Hematopoietic multipotent progenitor cell treated with erythropoietin and hydrocortisone succinate and interleukin-3 and kit ligand, for 15 days (in vitro differentiated cells): ENCODE measurements at places on chromosomes 4 and X.

- DNase-seq, result peak; percentile 32
These were observed 24.3 kb downstream of the ADD1 start for GRCh38 chr4:2867758-2868491.

GRCh38 chrX:68832516-68833447 lies 4.0 kb downstream of the EFNB1 start:
- no peak for DNase-seq

DNA sequence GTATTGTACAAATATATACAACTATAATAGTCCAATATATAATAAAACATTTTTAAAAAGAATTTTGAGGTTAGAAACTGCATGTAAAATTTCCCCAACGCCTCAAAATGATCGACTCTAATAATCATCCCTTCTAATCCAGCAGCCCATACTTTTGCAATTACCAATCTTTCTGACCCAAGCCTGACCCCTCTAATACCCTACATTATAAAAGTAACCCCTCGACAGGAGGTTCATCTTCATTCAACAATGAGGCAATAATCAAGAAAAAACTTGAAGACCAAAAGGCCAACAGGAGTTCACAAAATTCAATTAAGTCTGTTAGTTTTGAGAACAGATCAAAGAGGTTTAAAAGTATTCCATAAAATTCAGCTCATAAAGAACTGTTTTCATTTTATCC lies 393.5 kb downstream of the GPM6A start:
- DNase-seq, result no peak

DNA sequence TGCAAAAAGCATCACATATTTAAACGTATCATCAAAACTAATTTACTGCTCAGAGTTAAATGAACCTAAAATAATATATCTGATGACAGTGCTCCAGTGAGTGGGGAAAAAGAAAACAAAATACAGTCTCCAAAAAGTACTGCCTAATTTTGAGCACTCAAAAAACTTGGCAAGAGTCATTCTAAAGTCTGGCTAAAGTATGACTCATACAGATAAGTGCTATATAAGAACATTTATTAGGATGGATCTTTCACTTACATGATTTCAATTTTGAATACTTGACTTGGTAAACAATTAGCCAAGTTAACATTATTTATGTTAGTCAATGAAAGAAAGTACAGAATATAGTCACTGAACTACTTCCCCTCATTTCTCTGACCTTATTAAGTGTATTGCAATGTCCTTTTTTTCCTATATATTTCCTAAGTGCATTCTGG lies 27.2 kb downstream of the FBXO8 start:
- DNase-seq, result peak; percentile 61

GRCh38 chr4:128811571-128812441 lies 2.3 kb downstream of the JADE1 start:
- DNase-seq, result peak; percentile 82

- DNase-seq, result no peak
These were observed 576.9 kb upstream of the PCDH10 start for GRCh38 chr4:132572210-132572609.

DNA sequence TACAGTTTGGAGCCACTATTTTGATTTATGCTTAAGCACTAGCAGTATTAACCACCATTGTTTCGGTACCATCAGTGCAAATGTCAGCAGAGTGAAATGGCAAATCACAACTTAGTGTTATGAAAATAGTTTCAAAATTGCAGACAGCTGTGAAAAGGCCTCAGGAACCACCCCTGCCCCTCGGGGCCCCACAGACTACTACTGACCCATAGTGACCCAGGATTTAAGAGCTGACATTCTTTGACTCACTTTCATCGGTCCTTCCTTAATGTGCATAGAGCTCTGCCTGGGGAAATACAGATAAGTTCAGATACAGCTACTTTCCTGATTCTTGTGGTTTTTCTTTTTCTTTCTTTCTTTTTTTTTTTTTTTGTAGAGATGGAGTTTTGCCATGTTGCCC lies 3.3 kb upstream of the BBS7 start:
- no peak for DNase-seq

- DNase-seq, result no peak
These were observed 303.5 kb downstream of the SPRY1 start for GRCh38 chr4:123699880-123700771.
